ENCODE measurements at places on chromosomes 13 and 19. TPM values are rescaled to one million over a fixed set of nuclear protein-coding genes. Genes with fewer than 3 reads are reported as not detected.

- H3K36me3 ChIP-seq: no peaks in the 10 kb centered on the region
- no peak overlapping the region for H3K27ac ChIP-seq
- H3K4me3 ChIP-seq: no peak overlapping the region
- H3K4me1 ChIP-seq: no peaks in the 10 kb centered on the region
Measured at GRCh38 chr13:80704369-80704768, 363.4 kb upstream of the SPRY2 start.

DNA sequence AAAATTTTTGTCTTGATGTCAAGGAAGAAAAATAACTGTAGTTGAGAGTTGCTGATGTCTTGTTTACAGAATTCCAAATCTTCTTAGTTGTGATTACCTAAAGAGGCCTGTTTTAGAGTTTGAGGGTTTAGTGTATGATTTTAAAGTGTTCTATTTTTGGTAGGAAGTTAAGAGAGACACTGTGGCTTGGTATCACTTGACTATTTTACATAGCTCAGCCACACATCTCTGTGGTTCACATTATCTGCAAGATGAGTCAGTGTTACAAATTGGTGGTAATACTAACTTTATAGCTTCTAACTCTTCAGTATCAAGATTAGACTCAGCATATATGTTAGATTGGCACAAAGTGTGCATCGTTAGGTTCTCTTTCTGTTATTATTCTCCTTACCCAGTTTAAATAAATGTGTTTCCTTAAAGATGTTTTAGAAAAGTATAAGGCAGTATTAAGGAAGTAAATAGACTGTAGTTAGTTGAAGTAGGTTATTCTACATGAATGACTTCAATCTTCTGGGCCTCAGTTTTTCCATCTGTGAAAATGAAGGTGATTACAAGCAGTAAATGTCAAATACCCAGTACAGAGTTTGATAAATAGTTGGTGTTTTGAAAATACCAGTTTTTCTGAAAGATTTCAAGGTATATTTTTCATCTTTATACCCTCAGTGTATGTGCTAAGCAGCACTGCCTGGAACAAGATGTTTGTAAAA is 33.4 kb downstream of the COG6 start:
- no peak overlapping the region for H3K27ac ChIP-seq
- H3K4me3 ChIP-seq: no peak overlapping the region
- DNase-seq: no peak
- no peaks in the 10 kb centered on the region for H3K4me1 ChIP-seq
- no peaks in the 10 kb centered on the region for H3K27me3 ChIP-seq

The C3 gene
- total RNA-seq: 7.0 TPM

DNA sequence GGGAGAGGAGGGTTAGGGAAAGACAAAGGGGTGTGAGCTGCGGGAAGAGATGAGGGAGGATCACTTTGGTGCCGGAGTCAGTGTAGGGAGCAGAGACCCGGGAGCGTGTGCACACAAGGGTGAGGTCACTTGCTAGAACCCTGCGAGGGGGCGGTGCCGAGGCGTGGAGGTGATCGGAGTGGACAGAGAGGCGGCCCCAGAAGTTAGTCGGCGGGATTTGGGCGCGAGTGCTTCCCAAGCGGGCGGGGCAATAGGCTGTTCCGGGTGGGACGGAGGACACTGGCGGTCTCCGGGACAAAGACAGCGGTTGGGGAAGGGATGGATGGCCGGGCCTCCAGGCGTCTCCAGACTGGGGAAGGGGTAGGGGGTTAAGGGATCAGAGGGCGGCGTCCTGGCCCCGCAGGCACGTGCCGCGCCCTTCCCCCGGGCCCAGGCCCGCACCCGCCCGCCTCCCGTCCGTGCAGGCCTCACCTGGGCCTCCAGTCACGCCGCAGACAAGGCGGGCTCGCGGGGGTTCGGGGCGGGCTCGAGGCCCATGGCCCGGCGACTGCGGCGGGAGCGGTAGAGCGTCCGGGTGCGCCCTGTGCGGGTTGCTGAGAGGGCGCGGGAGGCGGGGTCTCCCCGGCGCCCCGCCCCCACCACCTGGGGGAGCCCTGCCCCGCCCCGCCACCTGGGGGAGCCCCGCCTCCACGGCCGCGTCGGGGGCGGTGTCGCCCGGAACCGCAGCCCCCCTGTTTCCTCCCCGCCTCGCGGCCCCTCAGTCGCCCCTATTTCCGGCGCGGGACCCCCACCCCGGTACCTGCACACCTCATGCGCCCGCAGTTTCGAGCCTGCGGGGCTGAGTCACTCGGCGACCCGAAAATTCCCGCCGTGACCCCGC is at the start of gene LPAR2:
Gene LPAR2 (minus strand): TSS at position 600 of the 880 bp plus-strand sequence. CDS start 945 bp downstream, outside the sequence.
- H3K27me3 ChIP-seq: no peaks in the 10 kb centered on the region
- H3K4me1 ChIP-seq: peaks cover 22% of the 10 kb centered on the region
- H3K4me3 ChIP-seq: peak within 1 kb of the TSS; percentile 76
- DNase-seq: peak; percentile 24

DNA sequence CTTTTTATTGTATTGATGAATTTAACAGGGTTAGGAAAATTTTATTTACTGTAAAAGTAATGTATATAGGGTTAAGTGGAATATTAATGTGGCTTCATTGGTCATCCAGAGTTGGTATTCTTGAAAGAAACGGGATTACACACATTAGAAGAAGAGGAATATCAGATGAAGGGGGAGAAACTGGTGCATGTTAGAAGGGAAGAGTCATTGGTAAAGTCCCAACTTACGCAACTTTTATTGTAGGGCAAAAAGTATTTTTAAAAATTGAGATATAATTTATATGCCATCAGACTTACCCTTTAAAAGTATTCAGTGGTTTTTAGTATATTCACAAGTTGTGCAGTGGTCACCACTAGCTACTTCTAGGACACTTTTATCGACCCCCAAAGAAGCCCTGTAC is 47.3 kb downstream of the DNAJC3 start:
- H3K4me1 ChIP-seq: no peaks in the 10 kb centered on the region
- H3K4me3 ChIP-seq: no peak overlapping the region
- H3K36me3 ChIP-seq: no peaks in the 10 kb centered on the region
- DNase-seq: no peak
- H3K27me3 ChIP-seq: no peaks in the 10 kb centered on the region
- no peak overlapping the region for H3K27ac ChIP-seq

DNA sequence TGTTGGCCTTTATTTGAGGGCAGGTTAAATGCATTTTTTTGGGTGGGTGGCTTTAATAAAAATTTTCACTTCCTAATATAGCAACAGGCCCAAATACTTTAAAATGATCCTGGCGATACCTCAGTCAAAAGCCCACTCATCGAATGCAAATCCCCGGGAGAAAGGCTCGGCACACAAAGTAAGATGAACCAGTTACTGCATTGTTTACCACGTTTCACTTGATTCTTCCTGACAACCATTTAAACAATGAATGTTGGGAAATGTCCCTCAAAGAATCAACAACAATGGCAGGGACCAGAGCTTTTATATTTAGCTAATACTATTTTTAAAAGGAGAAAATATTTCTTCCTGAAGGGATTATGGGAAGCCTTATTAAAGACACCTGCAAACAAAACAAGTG is 187.7 kb downstream of the ABCC4 start:
- no peak overlapping the region for H3K4me3 ChIP-seq
- H3K36me3 ChIP-seq: no peaks in the 10 kb centered on the region
- DNase-seq: no peak
- H3K27ac ChIP-seq: no peak overlapping the region

- H3K4me1 ChIP-seq: peaks cover 8% of the 10 kb centered on the region
- no peak overlapping the region for H3K4me3 ChIP-seq
- no peaks in the 10 kb centered on the region for H3K36me3 ChIP-seq
Measured at GRCh38 chr13:50535050-50535449, 308.4 kb downstream of the DLEU7 start.

The SLC7A10 gene
- total RNA-seq: 0.25 TPM

The ZNF428 gene
- total RNA-seq: 39.6 TPM

The SULT2B1 gene
- total RNA-seq: 4.8 TPM

DNA sequence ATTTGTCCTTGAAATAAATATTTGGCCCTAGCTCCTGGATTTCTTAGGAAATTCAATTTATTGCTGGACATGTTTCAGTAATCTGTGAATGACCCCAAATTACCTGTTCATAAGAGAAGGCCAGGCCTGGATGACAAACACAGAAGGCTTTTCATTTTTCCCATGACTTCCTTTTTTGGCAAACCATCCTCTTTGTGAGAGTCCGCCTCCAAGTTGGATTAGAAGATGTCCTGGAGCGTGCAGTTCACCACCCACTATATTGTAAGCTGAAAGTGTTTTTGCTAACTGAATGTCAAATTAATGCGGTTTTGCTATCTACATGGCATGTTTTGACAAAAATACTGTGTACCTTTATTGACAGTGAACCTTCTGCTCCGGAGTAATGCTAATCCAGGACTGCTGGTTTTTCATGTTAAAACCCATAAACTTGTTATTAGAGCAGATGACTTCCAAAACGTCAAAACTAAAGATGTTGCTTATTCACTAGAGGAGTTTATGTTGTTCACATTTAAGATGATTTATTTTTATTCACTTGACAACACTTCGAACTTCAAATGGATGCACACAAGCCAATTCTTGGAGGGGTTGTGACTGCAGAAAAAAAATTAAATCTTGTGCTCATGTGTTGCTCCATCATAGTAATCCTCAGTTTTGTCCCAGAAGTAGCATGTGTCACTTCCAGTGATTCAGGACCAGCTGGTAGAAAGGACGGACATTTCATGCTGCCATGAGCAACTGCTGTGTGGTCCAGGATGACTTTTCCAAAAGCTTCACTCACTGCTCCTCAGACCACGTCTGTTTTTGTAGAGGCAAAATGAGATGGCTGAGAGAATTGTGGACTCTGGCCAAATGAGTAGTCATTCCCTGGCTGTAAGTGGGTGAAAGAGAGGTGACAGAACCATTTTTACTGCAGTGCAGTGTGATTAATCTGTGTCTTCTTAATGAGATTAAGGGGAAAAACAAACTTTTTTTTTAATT is 71.0 kb downstream of the ITGBL1 start:
- H3K4me3 ChIP-seq: no peak overlapping the region
- no peak for DNase-seq
- no peak overlapping the region for H3K27ac ChIP-seq
- H3K36me3 ChIP-seq: no peaks in the 10 kb centered on the region
- H3K4me1 ChIP-seq: no peaks in the 10 kb centered on the region

The APLP1 gene
- total RNA-seq: 41.2 TPM

GRCh38 chr19:19406878-19407632 is 1.6 kb downstream of the GATAD2A start:
- H3K4me1 ChIP-seq: peaks cover 59% of the 10 kb centered on the region
- no peak for DNase-seq
- peak overlapping the region; percentile 68 for H3K4me3 ChIP-seq
- H3K36me3 ChIP-seq: no peaks in the 10 kb centered on the region

- DNase-seq: no peak
- H3K4me3 ChIP-seq: no peak overlapping the region
- no peaks in the 10 kb centered on the region for H3K36me3 ChIP-seq
- no peaks in the 10 kb centered on the region for H3K4me1 ChIP-seq
- H3K27me3 ChIP-seq: no peaks in the 10 kb centered on the region
Measured at GRCh38 chr13:21833921-21834320, 163.0 kb downstream of the FGF9 start.

DNA sequence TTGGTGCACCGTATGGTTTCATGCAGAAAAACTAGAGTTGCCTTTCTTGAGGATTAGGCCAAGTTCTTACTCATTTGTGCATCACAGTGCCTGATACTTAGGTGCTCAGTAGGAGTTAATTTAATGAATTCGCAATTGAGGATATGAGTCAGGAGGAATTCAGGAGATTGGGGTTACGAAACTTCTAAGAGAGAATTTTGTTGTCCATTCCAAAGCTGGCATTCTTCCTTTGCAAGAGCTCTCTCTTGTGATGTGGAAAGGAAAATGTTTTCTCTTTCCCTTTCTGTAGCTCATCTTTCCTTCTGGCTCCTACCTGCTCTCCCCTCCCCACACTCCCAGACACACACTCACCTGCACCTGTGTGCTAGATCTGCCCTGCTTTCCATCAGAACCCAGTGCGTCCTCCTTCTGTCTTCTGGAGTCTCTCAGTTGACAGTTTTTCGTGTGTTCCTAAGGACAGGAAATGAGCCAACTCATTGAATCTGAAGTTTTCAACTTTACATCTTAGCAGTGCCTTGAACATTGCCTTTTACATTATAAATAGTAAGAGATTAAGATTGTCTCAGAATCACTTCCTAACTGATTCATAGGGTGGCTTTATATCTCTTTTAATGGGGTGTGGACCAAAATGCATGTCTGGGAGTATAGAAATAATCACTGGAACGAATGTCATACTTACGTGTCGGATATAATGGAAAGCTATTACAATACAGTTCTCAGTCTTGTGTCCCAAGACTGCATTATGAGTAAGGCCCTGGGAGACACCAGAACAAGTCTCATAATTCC is 19.7 kb upstream of the ERCC5 start:
- no peak for DNase-seq
- no peak overlapping the region for H3K27ac ChIP-seq
- no peak overlapping the region for H3K4me3 ChIP-seq
- H3K4me1 ChIP-seq: peaks cover 11% of the 10 kb centered on the region
- no peaks in the 10 kb centered on the region for H3K27me3 ChIP-seq
- H3K36me3 ChIP-seq: peaks cover 5% of the 10 kb centered on the region

GRCh38 chr19:44570984-44571684 is 41.7 kb upstream of the CEACAM20 start:
- DNase-seq: peak; percentile 76
- no peaks in the 10 kb centered on the region for H3K36me3 ChIP-seq
- no peaks in the 10 kb centered on the region for H3K4me1 ChIP-seq
- no peak overlapping the region for H3K27ac ChIP-seq

GRCh38 chr13:57813651-57814050 is 182.1 kb downstream of the PCDH17 start:
- no peaks in the 10 kb centered on the region for H3K27me3 ChIP-seq
- H3K4me3 ChIP-seq: no peak overlapping the region
- H3K36me3 ChIP-seq: no peaks in the 10 kb centered on the region
- DNase-seq: no peak
- no peaks in the 10 kb centered on the region for H3K4me1 ChIP-seq

The ZNF471 gene
- not detected for total RNA-seq

GRCh38 chr13:33617055-33617454 is 200.9 kb upstream of the RFC3 start:
- no peak overlapping the region for H3K4me3 ChIP-seq
- no peak overlapping the region for H3K27ac ChIP-seq
- no peaks in the 10 kb centered on the region for H3K4me1 ChIP-seq
- DNase-seq: no peak

- H3K4me1 ChIP-seq: no peaks in the 10 kb centered on the region
- no peak overlapping the region for H3K4me3 ChIP-seq
- no peak overlapping the region for H3K27ac ChIP-seq
- no peaks in the 10 kb centered on the region for H3K36me3 ChIP-seq
- no peaks in the 10 kb centered on the region for H3K27me3 ChIP-seq
Measured at GRCh38 chr13:77310579-77311279, 16.2 kb downstream of the MYCBP2 start.

The ZNF665 gene
- total RNA-seq: 0.44 TPM

The CIRBP gene
- total RNA-seq: 276 TPM

GRCh38 chr13:50421473-50422130 is 406.4 kb downstream of the KCNRG start:
- no peak overlapping the region for H3K4me3 ChIP-seq
- no peaks in the 10 kb centered on the region for H3K27me3 ChIP-seq
- DNase-seq: no peak

- H3K36me3 ChIP-seq: no peaks in the 10 kb centered on the region
- no peak overlapping the region for H3K27ac ChIP-seq
- H3K4me1 ChIP-seq: no peaks in the 10 kb centered on the region
- H3K4me3 ChIP-seq: no peak overlapping the region
- no peaks in the 10 kb centered on the region for H3K27me3 ChIP-seq
Measured at GRCh38 chr13:98273824-98274742, 97.0 kb upstream of the RNF113B start.

The CD33 gene
- total RNA-seq: 3.1 TPM
